NCI-H1930 (cell line): ENCODE measurements at places on chromosomes 2 and 18.

GRCh38 chr2:133937669-133938068, 316.2 kb upstream of the MGAT5 start:
- DNase-seq: no peak

- DNase-seq: no peak
Measured at GRCh38 chr2:241088376-241088775, 13.7 kb downstream of the MTERF4 start.

GRCh38 chr2:98588880-98589431, 19.4 kb downstream of the COA5 start:
- no peak for DNase-seq

GRCh38 chr2:105644174-105644980, 100.3 kb upstream of the NCK2 start:
- no peak for DNase-seq

DNA sequence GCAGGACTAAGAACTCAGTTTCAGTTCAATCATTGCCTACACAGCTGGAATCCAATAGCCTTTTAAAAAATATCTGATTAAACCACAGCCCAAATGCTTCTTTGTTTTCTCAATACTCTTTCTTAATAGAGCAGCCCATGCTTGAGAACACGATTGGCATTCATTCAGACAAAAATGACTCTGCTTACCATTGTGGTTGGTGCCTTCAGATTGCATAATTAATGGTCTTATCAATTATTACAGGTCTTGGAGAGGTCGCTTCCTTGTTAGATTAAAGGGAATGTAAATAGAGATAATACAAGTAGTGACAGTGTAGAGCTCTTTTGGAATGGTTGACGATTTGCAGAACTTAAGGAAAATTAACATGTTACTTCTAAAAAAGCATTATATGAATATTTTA, 107.2 kb downstream of the RNF152 start:
- no peak for DNase-seq

GRCh38 chr2:38560092-38560491, 42.6 kb downstream of the HNRNPLL start:
- no peak for DNase-seq

GRCh38 chr18:23243178-23243577, 107.9 kb downstream of the CABLES1 start:
- no peak for DNase-seq

GRCh38 chr2:28413152-28413898, 20.7 kb downstream of the FOSL2 start:
- DNase-seq: no peak

GRCh38 chr18:52588931-52589330, 248.9 kb downstream of the DCC start:
- no peak for DNase-seq

GRCh38 chr2:223855426-223855825, 18.0 kb upstream of the AP1S3 start:
- DNase-seq: no peak

- DNase-seq: no peak
Measured at GRCh38 chr2:69620870-69621269, 22.7 kb downstream of the AAK1 start.

DNA sequence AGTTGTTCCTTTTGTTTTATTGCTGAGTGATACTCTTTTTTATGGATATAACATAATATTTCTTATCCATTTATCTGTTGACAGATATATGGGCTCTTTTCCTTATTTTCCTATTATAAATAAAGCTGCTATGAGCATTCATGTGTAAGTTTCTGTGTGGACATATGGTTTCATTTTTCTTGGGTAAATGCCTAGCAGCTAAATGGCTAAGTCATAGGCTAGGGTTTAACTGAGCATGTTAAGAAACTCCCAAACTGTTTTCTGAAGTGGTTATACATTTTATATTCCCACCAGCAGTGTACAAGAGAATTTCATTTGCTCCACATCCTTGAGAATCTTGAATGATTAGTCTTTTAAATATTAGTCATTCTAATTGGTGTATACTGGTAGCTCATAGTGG, 786.6 kb upstream of the CDH2 start:
- no peak for DNase-seq

- no peak for DNase-seq
Measured at GRCh38 chr2:160033732-160034392, 28.6 kb downstream of the PLA2R1 start.

DNA sequence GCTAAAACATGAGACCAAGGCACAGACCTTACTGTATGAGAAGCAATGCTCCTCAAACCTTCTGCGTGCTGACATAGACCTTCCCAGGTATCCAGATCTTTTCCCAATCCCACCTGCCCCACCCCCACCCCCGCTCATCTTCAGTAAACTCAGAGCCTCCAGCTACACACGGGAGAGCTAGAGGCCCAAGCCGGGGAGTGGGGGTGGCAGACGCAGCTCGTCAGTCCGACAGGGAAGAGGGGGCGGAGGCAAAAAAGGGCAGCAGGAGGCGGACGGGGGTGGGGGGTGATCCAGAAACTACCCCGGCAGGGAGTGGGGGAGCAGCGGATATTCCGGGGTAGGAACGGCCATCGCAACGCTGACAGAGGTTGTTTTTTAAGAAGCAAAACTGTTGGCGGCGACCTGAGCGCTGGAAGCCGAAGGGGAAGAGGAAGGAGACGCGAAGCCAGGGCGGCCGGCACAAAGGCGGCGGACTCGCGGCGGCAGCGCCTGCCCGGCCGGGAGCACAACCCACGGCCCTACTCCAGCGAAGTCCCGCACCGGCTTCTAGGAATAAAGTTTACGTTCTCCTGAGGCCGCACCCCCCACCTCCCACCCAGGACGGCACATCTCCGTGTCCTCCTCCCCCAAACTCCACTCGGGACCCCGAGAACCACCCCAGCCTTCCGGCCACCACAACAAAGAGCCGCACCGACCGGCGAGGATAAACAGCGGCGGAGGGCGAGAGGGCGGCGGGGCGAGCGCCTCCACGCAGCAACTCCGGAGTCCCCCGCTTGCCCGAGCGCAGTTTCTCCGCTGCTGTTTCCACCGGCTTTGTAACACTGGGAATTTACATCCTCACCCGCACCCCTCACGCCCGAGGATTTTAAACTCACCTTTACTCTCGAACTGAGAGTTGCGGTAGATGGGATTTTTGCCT, 722 bp downstream of the BAZ2B start:
- DNase-seq: peak; percentile 55
